Stimulated activated CD4-positive, alpha-beta T cell treated with anti-CD3 and anti-CD28 coated beads, Interleukin-15, amount 100 ng/mL, for 24 hours (primary cell): ENCODE measurements at places on chromosomes 6 and 20.

DNA sequence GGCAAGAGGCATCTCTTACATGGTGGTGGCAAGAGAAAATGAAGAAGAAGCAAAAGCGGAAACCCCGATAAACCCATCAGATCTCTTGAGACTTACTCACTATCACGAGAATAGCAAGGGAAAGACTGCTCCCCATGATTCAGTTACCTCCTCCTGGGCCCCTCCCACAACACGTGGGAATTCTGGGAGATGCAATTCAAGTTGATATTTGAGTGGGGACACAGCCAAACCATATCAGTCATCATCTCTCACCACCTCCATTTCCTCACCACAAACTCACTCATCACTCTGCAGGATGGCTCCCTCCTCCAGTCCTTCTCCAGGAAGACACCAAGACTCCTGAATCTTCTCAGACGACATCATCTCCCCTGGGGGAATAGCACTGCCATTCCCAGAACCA is 25.8 kb upstream of the SLC16A10 start:
- DNase-seq = no peak

DNA sequence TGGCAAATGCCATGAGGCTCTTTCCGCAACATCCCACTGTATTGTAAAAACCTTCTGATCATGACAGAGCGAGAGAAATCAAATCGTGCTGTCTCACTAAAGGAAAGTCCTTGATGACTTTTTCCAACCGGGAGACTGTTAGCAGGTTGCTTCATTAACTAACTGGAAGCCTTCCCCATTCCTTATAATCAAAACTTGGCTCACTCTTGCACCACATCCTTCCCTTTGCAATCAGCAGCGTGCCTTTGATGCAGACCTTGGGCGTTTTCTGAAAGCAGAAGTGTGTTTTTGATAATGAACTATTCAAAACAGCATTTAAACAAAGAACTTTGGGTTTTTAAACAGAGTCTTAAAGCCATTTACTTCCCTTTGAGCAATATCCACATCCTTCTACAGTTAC is 96.2 kb upstream of the CNR1 start:
- DNase-seq = no peak

GRCh38 chr6:6057442-6058053 is 50.8 kb upstream of the NRN1 start:
- DNase-seq = no peak

DNA sequence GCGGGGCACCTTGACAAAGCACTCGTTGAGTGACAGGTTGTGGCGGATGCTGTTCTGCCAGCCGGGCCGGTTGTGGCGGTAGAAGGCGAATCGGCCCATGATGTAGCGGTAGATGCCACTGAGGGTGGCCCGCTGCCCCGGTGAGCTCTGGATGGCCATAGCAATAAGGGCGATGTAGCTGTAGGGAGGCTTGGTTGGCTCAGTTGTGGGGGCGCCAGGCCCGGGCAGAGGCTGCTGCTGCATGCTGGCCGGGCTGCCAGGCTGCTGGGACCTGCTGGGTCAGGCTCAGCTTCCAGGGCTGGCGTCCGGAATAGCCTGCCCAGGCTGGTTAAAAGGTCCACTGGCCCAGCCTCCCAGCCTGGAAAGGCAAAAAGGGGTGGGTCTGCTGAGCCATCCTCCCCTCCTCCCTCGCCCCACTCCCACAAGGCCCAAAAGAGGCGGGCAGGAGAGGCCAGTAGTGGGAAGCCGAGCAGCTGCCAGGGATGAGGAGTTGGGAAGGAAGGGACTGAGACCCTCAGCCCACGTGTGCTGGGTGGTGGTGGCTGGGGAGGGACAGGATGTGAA is at the start of gene FOXS1:
FOXS1 (minus strand) TSS at position 305 of the 564 bp plus-strand sequence; CDS start at position 243, 62 bp downstream.
- no peak for DNase-seq

GRCh38 chr20:38460040-38460623 is 12.5 kb upstream of the RALGAPB start:
- no peak for DNase-seq

DNA sequence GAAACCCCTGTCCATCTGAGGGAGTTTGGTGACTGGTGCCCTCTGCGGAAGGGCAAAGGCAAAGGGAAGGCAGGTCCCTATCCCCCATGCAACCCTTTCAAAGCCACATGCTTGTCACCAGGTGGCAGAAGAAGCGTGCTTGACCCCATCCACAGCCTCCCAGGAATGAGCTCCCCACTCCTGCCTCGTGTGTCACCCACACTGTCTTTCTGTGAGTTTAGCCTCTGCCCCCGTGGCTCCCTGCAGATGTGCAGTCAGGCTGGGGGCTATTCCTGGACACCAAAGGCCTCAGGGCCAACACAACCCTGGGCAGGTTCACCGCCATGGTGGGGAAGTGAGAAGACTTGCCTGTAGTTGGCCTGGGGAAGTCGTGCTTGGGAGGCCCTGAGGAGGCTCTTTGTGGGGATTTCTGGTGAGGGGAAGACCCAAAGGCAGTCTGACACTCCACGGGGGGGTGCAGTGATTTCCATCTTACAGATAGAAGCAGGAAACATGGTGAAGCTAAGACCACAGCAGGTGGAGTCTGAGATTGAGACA is 16.6 kb upstream of the PCMTD2 start:
- DNase-seq = no peak

DNA sequence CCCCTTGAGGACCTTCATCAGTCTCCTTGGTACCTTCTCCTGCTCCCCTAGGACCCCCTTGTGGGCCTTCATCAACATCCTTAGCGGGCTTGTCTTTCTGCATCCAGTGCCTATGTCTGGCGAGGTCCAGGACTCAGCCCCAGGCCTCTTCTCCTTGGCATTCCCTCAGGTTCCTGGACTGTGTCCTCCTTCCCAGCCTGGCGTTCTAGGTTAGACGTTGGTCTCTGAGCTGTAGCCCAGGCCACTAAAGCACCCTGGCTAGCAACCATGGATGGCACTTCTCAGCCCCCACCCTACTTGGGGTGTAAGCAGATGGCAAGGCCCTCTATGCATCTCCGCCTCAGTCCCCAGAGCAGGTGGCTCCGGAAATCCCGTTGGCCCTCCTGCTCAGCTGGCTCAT is 51.5 kb upstream of the NNAT start:
- no peak for DNase-seq

GRCh38 chr6:11722220-11722619 is 56.4 kb downstream of the ADTRP start:
- no peak for DNase-seq

DNA sequence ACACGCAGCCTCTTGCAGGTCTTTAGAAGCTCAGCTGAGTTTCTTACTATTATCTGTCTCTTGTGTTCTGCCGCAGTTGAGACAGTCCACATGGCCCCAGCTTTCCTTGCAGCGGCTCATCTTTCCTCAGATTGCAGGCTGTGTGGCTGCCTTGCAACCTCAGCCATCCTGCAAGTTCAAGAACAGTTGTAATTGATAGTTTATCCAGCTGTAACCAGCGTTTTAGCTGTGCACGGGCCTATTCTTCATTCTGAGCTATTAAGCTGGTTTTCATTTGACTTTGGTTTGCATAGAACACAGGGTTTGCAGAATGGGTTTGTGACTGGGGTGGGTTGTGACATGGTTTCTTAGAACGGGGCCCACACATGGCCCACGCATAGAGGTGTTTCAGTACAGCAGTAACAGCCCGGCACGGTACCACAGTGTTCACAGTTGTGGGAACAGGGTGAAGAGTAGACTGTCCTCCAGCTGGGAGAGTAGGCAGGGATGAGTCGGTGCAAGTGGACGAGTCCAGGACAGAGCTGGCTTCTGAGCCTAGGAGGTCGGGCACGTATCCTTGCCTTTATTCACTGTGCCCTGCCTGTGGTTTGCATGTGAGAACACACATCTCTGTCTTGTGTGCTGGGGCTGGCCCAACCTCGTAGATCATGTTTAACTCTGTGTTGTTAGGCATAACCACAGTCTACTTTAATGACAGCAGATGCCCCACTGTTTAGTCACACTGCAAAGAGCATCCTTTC is 89.2 kb downstream of the RPP40 start:
- DNase-seq = no peak

GRCh38 chr6:22943327-22943726 is 374.0 kb downstream of the HDGFL1 start:
- no peak for DNase-seq

DNA sequence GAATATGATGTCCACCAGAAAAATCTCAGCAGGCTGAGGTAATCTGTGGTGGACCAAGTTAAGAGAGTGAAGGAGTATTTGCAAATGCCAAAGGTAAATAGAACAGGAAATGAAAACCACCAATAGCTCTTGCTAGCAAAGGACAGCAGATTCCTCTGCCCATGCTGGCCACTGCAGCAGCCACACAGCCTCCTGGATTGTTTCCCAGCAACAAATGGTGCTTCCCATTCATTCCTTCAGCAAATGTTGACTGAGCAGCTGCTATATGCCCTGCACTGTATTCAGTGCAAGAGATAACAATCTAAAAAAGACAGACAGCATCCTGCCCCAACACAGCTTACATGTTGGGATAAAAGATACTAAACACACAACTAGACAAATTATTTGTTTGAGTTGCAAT is 11.0 kb downstream of the ROS1 start:
- no peak for DNase-seq

DNA sequence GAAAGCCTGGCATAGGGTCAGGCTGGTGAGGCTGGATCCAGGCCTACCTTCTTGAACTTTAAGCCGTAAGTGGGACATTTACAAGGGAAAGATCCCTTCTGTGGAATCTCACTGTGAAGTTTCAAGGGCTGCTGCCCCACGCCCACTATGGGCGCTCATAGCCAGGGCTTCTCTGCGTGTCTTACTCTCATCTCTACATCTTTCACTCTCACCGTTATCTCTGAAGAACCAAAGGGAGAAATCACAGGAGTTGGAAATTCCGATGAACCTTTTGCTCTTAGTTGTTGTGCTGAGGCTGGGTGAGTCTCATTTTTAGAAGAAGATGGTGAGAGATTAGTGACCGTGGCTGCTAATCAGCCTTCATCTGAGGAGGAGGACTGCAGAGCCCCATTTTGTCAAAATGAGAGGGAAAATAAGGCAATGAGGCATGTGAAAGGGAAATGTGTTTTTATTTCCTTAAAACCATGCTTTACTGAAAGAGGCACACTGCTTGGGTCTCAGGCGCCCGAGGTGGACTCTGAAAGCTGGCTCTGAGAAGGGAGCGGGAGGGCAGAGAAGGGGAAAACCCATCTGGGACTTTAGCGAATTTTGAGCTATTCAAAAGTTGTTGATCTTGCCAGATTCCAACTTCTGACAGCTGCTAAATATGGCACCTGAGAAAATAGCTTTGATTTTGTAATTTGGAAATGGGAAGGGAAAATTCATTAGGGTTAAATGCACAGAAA is 301.5 kb downstream of the CLIC5 start:
- peak; percentile 73 for DNase-seq

DNA sequence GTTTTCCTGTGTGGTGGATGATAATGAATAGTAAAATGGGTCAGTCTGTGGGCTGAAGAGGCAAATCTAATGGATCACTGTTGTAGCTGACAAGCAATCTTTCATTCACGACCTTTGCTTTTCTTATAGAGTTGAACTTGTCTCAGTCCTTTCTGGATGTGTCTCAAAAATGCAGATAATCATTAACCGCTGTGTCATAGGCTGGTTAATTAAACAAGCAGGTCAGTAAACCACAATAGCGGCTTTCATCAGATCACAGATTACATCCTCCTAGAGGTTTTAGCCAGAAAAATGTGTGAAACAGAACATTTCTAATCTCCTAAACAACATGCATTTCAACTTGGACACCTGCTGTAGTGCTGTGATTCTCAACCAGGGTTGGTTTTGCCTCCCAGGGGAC is 2.5 kb upstream of the METTL24 start:
- no peak for DNase-seq

DNA sequence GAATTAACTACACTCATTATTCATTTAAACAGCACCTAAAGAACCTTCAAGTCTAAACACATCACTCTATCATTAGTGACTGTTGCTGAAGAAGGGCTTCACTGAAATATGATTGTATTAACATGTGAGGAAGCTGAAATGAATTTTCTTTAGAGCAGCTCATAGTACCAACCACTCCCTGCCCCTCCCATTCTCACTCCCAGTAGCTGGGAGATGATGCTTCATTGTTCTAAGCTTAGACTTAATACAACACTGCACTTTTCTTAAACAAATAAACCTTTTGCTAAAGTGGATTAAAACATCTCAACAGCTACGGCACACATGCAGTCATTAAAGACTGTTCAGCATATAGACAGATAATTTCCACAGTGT is 63.1 kb downstream of the ATXN1 start:
- DNase-seq = no peak

DNA sequence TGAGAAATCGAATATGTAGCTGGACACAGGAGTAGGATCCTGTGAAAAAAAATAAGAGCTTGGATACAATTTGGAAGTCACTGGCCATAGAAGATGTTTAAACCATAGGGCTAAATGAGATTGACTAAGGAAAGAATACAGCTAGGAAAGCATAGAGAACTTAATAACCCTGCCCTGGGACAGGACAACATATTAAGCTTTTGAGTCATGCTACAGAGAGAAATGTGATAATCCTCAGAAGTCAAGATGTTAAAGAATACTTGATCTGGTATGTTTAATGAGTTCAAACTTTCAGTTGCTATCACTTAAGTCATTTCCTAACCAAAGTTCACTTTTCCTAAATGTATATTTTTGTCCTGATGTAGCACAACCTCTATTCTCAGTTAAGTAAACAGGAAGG is 154.6 kb upstream of the TSHZ2 start:
- DNase-seq = no peak

DNA sequence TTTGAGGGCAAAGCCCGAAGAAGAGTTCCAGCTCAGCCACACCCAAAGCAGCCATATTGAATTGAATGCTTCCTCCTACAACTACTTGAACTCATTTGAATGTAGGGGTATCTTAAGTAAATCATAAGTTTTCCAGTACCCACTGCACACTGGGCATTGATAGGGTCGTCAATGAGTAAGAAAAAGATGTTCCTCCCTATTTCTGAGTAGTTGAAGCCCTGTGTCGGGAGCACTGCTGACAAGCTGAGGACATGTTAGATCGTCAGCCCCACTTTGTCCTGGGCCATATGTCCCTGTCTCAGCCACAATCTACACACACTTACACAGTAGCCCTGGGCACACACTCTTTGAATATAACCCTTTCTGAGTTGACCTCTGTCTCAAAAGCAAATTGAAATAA is 105.7 kb downstream of the ARHGAP18 start:
- no peak for DNase-seq

DNA sequence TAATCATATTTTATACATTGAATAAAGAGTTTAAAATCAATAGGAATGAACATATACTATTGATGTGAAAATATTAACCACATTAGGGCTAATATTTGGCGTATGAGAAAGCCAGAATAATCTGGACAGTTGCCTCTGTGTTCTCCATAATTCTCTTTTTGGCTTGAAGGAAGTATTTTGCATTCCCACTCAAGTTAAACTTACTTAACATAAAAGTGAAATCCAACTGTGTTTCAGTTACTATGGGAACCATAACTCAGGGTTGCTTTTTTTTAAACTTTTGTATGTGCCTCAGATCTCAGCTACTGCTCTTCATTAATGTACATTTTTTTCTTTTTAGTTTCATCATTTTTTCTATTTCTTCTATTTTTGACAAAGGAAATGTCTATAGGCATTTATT is 479.8 kb downstream of the NKAIN2 start:
- DNase-seq = no peak
